ENCODE measurements at places on chromosomes 5 and 9.

DNA sequence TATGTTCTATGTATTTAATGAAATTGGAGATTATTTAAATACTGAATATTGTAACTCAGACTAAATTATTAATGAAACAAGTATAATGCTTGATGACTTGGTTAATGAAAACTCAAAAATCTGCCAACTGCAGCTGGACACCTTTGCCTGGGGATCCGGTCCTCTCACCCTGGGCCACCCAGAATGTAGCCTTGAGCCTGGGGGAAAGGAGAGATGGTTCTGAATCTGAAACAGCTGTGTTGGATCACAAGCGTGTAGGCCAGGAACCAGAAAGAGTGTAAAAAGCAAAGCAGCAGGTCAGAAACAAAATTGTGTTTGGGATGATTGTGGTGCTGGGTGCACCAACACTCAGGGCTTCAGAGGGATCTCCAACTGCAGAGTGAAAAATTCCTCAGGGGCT, 38.5 kb downstream of the ADAMTS16 start:
- no peak for DNase-seq

DNA sequence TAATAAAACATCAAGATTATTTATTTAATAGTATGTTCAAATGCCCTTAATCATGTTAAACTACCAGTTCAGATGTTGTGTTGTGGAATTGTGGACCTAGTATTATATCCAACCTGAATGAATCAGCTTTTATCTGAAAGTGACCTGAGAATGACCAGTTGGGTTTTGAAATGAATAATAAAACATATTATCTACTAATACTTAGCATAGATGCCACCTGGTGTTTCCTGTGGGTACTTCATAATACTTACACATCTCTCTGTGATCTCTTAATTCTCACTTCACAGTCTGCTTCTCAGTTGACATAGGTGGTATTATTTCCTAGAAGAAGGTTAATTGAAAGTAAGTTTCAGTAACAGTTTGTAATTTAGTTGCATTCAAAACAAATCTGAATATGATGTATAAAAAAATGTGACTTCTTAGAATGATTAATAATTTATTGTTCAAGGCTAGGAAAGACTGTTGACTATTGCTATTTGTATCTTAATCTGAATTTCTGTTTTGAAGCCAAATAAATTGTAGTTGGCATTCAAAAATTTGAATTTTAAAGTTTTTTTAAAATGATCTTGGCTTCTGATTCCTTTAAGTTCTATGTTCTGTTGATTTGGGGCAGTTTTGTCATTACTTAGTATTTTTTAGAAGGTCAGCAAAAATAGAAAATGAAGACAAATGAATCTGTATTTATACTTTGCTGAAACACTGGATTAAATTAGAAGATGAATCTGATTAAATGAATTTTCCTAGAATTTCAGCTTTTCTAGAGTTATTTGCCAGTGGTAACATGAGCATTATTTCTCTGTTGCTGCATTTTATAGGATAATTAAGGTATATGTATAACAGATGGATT, 48.2 kb downstream of the KIF2A start:
- DNase-seq: peak; percentile 40

GRCh38 chr9:89657765-89658164, 53.0 kb downstream of the GADD45G start:
- peak; percentile 71 for DNase-seq

DNA sequence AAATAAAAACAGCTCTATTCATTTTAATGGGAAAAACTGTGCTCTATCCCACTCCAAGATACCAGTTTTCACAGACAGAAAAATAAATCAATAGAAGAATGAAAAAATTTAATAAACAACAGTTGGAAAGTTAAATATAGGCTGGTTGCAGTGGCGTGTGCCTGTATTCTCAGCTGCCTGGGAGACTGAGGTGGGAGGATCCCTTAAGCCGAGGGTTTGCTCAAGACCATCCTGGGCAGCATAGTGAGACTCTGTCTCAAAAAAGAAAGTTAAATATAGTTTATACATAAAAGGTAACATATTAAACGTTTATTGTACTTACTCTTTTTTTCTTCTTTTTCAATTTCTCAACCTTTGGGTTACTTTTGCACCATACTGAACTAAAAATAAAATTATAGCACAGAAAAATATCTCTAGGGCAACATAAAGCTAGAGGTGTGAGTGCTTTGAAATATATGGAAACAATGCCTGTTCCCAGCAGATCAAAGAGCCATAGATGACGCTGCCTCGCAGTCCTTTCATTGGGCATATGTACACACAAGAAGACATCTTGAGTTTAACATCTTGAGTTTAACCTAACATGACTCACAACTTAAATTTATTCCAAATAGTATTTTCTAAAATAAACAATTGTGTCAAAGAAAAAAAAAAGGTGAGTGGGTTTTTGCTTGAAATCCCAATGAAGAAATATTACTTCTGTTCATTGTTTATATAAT, 25.7 kb upstream of the KLF9 start:
- DNase-seq: no peak

- DNase-seq: no peak
These were observed 398.3 kb downstream of the TLE4 start for GRCh38 chr9:79970146-79970425.

DNA sequence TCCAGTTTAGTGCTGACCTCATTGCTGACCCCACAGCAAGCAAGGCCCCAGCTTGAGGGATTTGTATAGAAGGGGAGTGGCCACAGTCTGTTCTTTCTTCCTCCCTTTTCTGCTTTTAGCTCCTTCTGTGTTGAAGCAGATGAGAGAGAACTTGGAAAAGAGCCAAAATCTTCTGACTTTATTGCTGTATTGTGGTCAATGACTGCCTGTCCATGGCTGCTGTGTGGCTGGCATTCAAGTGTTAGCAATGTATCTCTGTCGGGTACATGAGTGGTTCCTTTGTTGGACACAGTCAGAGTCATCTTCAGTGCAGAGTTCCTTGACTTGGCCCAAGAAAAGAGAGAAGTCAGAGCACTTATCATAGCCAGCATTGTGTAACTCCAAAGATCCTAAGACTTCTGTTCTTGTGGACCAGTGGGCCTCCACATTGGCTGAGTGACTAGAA, 154.1 kb downstream of the LRRC70 start:
- no peak for DNase-seq

DNA sequence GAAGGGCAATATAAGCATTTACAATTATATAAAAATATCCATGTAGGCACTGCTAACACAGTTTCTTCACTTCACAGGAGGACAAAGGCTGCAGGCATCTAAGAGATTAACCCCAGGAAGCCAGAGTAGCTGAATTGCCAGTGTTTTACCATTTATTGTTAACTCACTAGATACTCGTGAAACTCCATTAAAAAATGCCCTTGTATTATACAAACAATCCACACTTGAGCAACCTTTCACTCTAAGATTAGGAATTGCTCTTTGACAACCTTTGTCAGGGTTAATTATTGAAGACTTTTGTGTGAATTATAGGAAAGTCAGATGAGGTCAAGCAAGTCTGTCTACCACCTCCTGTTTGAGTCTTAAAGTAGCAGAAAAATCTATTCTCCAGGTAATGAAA, 317.8 kb downstream of the ADGRV1 start:
- no peak for DNase-seq

DNA sequence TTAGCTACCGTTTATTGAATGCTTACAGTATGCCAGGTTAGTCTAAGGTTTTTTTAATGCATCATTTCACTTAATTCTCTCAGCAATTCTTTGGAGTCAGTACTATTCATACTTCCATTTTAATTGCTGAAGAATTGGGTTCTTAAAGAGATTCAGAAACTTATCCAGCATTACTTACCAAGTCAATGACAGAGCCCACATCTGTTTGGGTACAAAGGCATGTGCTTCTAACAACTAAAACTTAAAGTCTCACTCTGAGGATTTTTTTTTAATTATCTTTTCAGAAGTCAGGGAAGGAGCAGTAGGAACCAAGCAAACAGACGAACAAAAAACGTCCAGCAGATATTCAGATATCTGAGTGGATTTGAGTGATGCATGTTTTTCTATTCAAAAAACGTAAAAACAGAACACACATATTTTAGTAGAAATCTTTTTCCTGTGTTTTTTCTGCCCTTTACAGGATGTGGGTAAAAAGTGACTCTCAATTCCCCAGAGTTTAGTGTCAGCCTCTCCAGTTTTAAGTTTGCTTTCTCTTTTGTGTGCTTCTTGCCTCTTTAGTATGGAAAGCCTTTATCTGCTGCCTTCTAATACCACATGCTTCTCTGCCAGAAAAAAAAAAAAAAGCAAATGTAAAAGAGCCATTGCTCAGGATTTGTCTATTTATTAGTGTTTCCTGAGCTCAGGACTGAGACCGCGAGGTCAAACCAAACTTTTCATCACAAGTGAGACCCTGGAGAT, 118.0 kb downstream of the PRKACG start:
- peak; percentile 39 for DNase-seq

- DNase-seq: no peak
These were observed 33.5 kb upstream of the STXBP1 start for GRCh38 chr9:127578627-127578951.

GRCh38 chr5:504326-505154, 19.7 kb downstream of the SLC9A3 start:
- DNase-seq: no peak
